ENCODE measurements at places on chromosomes 12 and 14. TPM values are rescaled to one million over a fixed set of nuclear protein-coding genes. Genes with fewer than 3 reads are reported as not detected.

BCL2L14 gene
- total RNA-seq = not detected

TAS2R50 gene
- 4.7 TPM for total RNA-seq

NRXN3 gene
- 0.32 TPM for total RNA-seq

GUCY2C gene
- total RNA-seq = not detected

SYCP3 gene
- total RNA-seq = 0.16 TPM

SPPL3 gene
- 9.7 TPM for total RNA-seq

RIN3 gene
- 15.6 TPM for total RNA-seq

NR4A1 gene
- total RNA-seq = 4.2 TPM

KRT79 gene
- not detected for total RNA-seq

HCFC2 gene
- 26.4 TPM for total RNA-seq

FZD10 gene
- total RNA-seq = not detected

SLC25A47 gene
- 0.16 TPM for total RNA-seq

CLEC4D gene
- total RNA-seq = not detected

FBLN5 gene
- total RNA-seq = 215 TPM

TMTC1 gene
- total RNA-seq = 44.1 TPM

KRT74 gene
- total RNA-seq = not detected

AGAP2 gene
- total RNA-seq = 0.73 TPM

PMEL gene
- total RNA-seq = 2.9 TPM

PTHLH gene
- 0.12 TPM for total RNA-seq

IGF1 gene
- total RNA-seq = 0.12 TPM

IGFBP6 gene
- 162 TPM for total RNA-seq

RPL10L gene
- total RNA-seq = not detected

SCNN1A gene
- 0.85 TPM for total RNA-seq

LGR5 gene
- total RNA-seq = 1.1 TPM
